ENCODE measurements at places on chromosomes 5 and 9. TPM values are rescaled to one million over a fixed set of nuclear protein-coding genes. Genes with fewer than 3 reads are reported as not detected.

DNA sequence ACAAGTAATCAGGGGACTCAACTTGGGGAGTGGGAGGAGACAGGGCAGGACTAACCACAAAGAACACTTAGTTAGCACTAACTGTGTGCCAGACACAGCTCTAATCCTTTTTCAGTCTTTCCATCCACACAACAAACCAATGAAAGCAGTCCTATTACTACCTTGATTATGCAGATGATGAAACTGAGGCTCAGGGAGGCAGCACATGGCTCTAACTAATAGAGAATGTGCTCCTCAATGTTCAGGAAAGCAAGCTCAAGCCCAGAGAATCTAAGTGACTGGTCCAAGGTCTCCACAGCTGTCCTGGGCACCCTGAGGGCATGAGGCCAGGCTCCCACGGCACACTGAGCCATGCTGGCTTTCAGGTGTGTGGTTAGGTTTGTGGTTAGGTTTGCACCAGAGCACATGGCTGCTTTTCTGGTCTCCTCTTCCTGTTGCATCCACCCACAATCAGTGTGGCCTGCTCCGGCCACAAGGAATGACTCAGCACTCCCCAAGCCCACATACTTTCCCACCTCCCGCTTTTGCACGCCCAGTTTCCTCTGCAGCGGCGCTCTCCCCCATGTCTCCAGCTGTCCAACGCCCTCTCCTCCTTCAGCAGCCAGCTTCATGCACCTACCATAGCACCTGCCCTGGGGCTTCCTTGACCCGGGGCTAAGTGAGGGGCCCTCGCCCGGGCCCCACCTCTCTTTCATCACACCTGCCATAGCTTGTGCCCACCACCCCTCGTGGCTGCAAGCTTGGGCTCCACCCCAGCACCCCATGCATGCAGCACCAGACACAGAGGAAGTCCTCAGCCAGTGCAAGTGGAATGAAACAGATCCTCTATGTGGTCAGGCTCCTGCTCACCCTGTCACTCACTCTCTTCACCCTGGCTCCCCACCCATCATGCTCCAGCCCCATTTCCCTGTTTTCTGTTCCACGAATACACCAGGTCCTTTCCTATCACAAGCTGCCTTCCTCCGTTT lies 133.1 kb downstream of the GABBR2 start:
- peak; percentile 77 for DNase-seq

DNA sequence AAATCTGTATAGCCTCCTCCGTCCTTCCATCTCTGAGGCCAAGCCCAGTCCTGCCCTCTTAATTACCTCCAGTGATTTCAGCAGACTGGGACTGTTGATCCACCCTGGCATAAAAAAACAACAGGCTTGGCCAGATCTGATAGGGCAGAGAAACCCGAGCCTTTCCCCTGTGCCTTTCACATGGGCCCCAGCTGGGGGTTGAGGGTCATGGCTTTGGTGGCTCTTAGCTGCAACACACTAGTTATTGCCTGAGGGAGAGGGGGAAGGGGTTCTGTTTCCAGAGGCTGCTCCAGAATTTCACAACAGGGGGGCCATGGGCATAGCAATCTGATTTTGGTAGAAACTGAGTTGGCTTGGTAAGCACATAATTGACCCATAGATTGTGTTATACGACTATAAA lies 21.2 kb upstream of the PANK3 start:
- DNase-seq: no peak

- no peak for DNase-seq
Observed at GRCh38 chr9:137112564-137113384, 1.8 kb downstream of the DPP7 start.

DNA sequence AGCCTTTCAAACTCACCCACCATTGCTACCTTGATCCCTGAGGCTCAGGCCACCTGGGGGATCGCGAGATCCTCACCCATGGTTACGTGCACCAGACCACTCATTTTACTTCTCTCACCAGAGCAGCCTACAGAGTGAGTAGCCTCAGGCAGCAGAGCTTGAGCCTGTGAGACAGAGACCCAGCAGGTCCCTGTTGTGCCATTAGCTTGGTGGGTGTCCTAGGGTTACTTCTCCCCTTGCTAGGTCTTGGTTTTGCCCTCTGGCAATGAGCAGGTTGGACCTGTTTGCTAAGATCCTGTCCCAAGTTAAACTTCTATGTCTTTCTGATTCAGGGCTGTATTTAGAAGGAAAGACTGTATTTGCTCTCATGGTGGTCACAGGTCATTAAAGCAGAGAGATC lies 21.8 kb downstream of the WHRN start:
- no peak for DNase-seq

DNA sequence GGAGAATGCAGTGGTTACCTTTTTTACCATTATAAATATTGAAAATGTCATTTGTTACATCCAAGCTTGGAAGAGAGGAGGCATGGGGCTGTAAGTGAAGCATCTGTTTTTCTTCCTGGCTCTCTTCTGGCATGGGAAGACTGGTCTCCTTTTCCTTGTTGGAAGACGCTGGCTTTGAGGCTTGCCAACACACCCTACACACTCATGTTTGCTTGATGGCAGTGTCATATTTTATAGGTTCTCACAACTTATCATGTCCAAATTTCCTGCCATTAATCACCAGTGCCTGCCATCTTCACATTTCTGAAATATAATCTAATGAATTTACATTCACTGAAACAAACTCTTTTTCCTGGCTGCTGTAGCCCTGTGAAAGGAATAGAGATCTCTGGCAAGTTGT lies 252.9 kb downstream of the MAN2A1 start:
- DNase-seq: no peak

- DNase-seq: no peak
Observed at GRCh38 chr5:39650008-39650762, 225.4 kb upstream of the DAB2 start.

ARID3C gene
- total RNA-seq: 0.26 TPM

DNA sequence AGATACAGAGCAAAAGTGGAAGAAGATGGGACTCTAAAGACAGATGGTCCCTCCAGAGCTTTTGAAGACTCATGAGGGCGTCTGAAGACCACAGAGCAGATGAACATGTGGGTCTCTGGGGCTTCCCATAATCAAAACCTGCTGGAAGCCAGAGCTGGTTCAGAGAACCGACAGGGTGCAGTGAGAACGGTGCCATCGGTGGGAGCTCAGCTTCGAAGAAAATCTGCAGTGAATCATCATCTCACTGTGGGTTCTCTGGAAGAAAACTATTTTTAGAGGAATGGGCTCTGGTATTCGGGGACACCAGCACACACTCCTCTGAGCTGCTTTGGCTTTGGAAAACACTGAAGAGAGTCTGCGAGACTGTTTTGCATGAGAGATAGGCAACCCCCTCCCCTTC lies 222.4 kb upstream of the PANK3 start:
- DNase-seq: no peak

GRCh38 chr9:5784526-5785315 lies 48.2 kb downstream of the ERMP1 start:
- no peak for DNase-seq

- peak; percentile 49 for DNase-seq
Observed at GRCh38 chr9:35732800-35733541, 505 bp downstream of the CREB3 start.

DNA sequence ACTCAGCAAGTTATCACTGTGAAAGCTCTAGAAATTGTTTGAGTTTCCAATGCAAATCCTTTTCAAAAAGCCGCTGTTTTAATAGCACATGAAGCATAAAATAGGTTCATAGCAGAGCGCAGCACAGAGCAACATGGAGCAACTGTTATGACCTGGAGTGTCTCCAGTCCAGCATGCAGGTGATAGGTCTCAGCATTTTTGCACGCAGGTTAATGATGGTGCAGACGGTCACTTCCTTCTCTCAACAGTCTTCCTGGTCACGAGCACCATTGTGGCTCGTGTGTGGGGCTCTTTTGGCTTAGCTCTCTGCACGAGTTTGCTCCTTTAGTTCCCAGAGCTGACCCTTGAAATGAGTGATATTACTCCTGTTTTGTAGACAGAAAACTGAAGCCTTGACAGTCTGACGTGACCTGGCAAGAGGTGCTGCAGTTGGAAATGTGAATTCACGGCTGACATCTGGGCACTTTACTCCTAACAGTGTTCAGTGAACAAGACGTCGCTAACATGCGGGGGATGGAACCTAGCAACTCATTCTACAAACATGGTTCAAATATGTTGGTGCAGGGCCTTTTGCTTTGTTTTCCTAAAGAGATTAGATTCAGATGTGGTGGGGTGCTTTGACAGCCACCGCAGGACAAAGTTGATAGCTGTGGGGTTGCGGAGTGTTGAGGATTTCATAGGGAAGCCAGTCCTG lies 10.0 kb downstream of the TENT4A start:
- DNase-seq: no peak

ATP6V1G1 gene
- 66.7 TPM for total RNA-seq

- DNase-seq: no peak
Observed at GRCh38 chr5:51685419-51685818, 302.2 kb downstream of the ISL1 start.

CXCL14 gene
- not detected for total RNA-seq

PRLR gene
- 0.14 TPM for total RNA-seq

WNT8A gene
- not detected for total RNA-seq

CCNI2 gene
- 52.5 TPM for total RNA-seq

DNA sequence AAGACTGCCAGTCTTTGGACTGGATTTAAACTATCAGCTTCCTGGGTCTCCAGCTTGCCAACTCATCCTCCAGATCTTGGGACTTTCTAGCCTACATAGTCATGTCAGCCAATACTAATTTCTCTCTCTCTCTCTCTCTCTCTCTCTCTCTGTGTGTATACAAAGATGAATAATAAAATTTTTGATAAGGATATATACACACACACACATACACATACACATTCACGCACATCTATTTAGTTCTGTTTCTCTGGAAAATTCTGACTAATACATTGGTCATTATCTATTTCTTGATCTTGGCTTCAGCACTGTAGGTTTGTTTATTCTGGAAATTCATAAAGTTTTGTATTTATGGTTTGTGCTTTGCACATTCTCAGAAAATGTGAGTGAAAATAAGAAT lies 1606.2 kb upstream of the NUDT12 start:
- DNase-seq: no peak

DNA sequence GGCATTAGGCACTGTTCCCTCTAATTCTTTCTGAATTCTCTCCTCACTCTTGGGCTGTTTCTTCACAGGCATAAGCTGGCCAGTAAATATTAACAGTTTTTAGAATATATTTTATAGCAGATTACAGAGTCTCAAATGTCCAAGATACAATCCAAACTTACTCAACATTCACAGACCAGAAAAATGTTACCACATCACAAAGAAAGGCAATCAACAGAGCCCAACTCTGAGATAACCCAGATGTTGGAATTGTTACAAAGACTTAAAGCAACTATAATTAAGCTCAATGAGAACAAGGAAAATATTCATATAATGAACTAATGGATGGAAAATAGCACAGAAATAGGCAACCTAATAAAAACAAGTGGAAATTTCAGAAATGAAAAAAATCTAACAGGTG lies 401.1 kb upstream of the RGMB start:
- no peak for DNase-seq

DNA sequence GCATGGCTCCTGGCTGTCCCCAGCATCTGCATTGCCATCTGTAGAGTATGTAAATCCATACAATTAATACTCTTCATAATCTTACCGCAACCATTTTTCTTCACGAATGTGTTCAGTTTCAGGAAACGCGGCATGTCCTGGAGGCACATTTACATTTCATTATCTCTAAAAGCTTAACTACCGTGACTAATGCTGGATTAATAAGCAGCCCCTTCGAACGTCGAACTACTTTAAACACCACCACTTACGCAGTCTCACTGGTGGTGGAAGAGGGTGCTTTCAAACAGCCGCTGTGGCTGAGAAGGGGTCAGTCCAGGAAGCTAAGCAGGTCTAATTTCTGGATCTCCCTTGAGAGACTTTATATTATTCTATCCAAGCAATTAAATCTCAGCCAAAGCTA lies 85.6 kb downstream of the C5orf15 start:
- no peak for DNase-seq

SNCAIP gene
- not detected for total RNA-seq

DNA sequence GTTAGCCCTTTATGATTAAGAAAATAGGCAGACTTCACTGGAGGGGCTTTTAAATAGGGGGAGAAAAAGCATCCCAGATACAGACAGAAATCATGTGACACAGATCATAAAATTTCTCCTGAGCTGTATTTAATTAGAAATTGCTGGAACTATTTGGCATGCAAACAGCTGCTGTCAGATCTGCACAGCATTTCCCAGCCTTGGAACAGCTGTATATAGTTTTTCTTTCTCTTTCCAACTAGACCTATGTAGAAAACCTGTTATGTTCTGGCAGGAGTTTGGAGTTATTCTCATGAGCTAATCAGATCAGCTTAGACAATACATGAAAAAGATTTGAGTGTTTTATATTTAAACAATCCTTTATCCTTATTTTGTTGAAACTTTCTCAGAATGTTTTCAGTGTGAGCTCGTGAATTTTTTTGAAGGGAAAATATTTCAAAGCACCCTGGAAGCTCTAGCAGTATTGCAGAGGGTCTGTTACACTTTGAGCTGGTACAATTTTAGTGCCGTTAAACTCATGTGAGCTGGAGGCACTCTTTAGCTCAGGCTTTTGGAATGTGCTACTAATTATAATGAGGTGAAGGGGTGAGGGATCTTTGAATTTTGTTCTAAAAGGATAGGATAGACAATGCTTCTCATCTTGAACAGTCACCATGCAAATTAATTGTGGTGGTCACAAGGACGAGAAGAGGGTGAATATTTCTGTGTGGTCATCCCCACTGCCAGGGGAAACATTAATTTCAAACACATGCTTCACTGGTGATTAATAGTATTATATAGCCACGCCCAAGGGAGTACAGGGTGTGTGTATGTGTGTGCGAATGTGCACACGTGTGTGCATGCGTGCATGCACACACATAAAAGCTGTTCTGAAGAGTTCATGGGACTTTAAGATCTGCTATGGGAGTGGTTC lies 239.4 kb upstream of the FBXL7 start:
- no peak for DNase-seq

GRCh38 chr9:127574072-127574993 lies 37.7 kb upstream of the STXBP1 start:
- no peak for DNase-seq

- no peak for DNase-seq
Observed at GRCh38 chr5:158154226-158155005, 295.5 kb upstream of the CLINT1 start.

S100Z gene
- 0.42 TPM for total RNA-seq

- no peak for DNase-seq
Observed at GRCh38 chr5:44389823-44390143, 563 bp upstream of the FGF10 start.

DNA sequence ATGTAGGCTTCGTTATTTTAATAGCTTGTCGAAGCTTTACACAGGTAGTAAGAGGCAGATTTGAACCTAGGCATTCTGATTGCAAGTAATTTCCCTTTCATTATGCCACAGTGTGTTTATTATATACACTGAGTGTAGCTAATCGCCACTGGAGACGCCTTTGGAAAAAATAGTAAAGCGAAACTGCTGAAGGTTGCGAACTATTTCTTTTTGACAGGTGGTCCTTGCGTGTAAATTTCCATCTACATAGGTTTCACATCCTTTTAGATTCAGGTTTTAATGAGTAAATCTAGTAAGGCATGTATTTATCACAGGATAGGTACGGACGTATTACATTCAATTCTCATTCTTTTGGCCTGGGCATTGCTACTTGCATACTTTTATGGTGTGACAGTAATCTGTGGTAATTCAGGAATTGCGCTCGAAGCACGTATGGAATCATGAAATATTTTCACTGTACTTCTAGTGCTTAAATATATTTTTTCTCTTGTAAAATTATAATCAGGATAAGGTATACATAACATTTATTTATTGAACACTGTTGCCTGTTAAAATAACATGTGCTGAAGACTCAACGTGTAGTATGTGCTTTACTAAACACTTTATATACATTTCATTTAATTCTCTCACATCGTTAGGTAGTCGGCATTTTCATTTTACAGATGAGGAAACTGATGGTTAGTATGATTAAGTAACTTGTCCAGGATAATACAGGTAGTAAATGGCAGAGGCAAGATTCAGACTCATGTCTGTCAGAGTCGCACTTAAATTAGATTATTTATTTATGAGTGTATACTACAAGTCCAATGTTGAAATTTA lies 1.8 kb downstream of the MARCHF6 start:
- no peak for DNase-seq

All from activated CD8-positive, alpha-beta memory T cell treated with anti-CD3 and anti-CD28 coated beads, Interleukin-2, amount 10 ng/mL, durations not matched to agents 7 days and 5 days (primary cell).